SK-N-SH treated with all-trans-retinoic acid at 6 μM for 48 hours (cell line): ENCODE measurements at places on chromosomes 7 and 10.

GRCh38 chr7:57399251-57399940, 50.6 kb upstream of the ZNF716 start:
- ATAC-seq: no peak

- ATAC-seq: no peak
These were observed 731.2 kb downstream of the TNS3 start for GRCh38 chr7:46850563-46851330.

GRCh38 chr10:67971311-67971710, 86.9 kb downstream of the SIRT1 start:
- no peak for ATAC-seq

GRCh38 chr7:41054960-41055661, 647.8 kb downstream of the INHBA start:
- ATAC-seq: no peak

- ATAC-seq: peak; percentile 45
These were observed 22.4 kb upstream of the MNX1 start for GRCh38 chr7:157032644-157033482.

GRCh38 chr7:157845203-157845835, 508.5 kb downstream of the DNAJB6 start:
- no peak for ATAC-seq

DNA sequence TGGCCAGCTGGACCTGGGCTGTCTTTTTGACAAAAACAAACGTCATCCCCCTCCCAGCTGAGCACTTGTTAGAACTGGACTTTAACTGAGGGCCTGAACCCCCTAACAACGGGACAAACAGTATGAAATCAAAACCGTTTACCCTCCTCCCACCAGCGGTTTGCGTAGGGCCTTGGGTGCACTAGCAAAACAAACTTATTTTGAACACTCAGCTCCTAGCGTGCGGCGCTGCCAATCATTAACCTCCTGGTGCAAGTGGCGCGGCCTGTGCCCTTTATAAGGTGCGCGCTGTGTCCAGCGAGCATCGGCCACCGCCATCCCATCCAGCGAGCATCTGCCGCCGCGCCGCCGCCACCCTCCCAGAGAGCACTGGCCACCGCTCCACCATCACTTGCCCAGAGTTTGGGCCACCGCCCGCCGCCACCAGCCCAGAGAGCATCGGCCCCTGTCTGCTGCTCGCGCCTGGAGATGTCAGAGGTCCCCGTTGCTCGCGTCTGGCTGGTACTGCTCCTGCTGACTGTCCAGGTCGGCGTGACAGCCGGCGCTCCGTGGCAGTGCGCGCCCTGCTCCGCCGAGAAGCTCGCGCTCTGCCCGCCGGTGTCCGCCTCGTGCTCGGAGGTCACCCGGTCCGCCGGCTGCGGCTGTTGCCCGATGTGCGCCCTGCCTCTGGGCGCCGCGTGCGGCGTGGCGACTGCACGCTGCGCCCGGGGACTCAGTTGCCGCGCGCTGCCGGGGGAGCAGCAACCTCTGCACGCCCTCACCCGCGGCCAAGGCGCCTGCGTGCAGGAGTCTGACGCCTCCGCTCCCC, at the start of gene IGFBP1:
TSS of gene IGFBP1 (plus strand) at position 304 of the 808 bp plus-strand sequence. CDS start at position 469, 165 bp downstream.
- peak; percentile 78 for ATAC-seq

DNA sequence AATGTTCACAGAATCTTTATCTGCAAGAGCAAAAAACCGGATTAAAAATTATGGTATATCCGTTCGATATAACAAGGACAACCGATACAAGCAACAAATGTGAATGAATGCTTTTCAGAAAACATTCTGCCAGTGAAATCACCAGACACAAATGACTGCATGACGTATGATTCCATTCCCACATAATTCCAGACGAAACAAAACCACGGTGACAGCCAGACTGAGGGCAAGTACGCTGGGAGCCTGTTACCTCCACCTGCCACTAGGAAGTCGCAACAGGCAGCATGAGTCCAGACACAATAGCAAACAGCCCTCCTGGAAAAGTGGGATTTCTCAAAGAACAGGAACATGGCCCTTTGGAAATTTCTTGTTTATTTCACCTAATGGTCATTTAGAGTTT, 41.7 kb downstream of the MAD1L1 start:
- no peak for ATAC-seq

DNA sequence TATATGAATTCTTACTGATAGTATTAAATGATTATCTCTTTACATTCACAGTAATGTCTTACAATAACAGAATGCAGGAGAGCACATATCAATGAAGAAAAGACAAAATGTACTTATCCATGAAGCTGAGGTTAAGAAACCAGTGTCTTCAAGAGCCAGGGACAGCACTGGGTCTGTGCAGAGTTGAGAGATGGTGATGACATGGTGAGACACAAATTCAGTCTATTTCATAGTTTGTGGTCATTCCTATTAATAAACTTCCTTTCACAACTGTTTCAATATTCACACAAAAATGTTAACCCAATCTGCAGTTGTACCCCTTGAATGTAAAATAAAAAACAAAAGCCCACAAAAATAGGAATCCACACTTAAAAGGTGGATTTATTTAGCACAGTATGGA, 5.3 kb upstream of the MAGI2 start:
- ATAC-seq: no peak

GRCh38 chr7:80732630-80733029, 94.2 kb downstream of the CD36 start:
- no peak for ATAC-seq

DNA sequence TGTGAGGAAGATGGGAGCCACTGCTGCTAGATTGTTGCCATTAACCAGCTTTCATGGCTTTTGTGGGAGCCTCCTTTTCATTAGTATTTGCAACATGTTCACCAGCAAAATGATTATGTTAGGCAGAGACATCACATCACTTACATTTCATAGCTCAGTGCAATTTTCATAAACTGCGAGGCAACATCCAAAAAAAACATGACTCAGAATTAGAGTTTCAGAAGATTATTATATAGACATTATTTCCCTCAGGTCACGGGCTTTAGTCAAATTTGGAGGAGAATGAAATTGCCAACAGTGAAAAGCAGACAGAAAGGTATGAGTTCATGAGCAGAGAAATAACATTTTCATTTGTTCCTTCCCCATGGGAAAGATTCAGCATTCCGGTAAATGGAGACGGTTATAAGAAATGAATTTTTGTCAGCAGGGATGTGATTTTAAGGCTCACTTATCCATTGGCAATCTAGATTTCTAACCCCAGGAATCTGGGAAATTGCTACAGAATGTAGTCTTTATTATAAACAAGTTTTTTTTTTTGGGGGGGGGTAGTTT, 573.2 kb downstream of the AUTS2 start:
- no peak for ATAC-seq

GRCh38 chr7:98282703-98283102, 1.2 kb downstream of the BRI3 start:
- no peak for ATAC-seq

DNA sequence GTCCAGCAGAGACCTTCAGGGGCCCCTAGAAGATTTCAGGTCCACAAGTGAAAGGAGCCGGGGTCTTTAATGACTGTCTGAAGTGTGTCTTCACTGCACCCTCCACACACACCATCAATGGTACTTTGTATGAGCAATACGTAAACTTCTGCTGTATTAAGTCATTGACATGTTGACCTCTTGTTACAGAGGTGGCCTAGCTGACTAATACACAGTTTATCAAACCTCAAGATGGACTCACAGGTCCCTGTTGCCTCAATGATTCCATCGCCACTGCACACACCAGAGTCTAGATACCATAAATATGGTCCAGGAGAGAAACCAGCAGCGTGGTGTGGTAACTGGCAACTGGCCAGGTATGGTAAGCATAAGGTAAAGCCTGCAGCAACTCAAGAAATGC, 19.5 kb downstream of the KCNMA1 start:
- ATAC-seq: no peak

DNA sequence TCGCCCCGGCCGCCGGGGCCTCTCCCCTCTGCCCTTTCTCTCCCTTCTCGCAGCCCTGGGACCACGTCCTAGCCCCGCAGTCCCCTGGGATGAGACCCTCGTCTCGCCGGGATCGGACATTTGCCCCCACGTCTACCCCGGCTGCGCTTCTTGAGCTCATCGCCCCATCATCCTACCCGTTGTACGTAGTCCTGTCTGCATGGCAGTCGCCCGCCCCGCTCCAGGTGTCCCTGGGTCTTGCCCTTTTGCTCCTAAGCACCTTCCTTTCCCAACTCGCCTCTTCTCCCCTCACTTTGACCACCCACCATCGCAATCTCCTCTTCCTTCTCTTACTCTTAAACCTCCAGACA, 582 bp downstream of the TPST1 start:
- ATAC-seq: peak; percentile 37

GRCh38 chr10:19451937-19452336, 364.3 kb upstream of the PLXDC2 start:
- no peak for ATAC-seq

DNA sequence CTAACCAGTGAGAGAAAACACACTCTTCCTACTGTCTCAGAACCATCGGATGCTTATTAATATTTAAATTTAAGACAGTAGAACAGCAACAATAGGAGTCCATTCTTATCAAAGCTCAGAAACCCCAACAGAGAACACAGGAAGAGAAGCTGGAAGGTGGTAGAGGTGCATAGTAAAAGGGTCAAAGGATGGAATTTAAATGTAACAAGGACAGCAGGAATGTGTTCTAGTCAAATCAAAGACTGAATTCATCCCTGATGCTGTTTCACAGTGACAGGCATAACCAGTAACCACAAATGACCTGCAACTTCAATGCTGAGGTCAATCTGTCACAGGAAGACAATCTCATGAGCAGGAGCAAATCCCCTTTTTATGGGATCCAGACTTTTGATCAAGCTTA, 1259.7 kb downstream of the XPNPEP1 start:
- no peak for ATAC-seq

DNA sequence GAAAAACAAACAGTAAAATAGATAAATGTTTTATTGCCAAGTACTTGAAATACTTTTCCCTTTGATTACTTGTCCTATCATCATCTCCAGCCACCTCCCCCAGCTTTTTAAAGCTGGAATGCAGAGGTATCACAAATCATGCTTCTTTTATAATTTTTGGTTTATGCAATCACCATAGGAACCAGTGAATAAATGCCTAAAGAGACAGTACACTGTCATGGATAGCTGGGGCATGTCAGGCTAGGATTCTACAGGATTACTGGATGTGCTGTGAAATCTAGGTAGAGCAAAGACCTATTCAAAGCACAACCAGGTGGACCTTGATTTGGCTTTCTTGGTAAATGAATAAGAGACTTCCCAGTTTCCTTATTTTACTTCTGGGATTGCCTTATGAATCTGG, 158.6 kb downstream of the ELAPOR2 start:
- ATAC-seq: peak; percentile 32; the same call in 1 of the 3 replicates

- ATAC-seq: no peak; the same call in 2 of the 3 replicates
These were observed 78.6 kb upstream of the ARMC3 start for GRCh38 chr10:22849077-22849805.

- ATAC-seq: peak; percentile 97
These were observed 122.5 kb upstream of the ANKRD1 start for GRCh38 chr10:91043173-91043910.

GRCh38 chr7:99505324-99505662, 831 bp downstream of the ZKSCAN5 start:
- ATAC-seq: peak; percentile 4

- peak; percentile 56; the same call in 2 of the 3 replicates for ATAC-seq
These were observed 100.4 kb upstream of the DNAJC1 start for GRCh38 chr10:22103701-22104470.

GRCh38 chr10:131187274-131187673, 124.2 kb downstream of the TCERG1L start:
- no peak for ATAC-seq

- ATAC-seq: no peak
These were observed 6.9 kb downstream of the CDHR1 start for GRCh38 chr10:84201244-84201606.

DNA sequence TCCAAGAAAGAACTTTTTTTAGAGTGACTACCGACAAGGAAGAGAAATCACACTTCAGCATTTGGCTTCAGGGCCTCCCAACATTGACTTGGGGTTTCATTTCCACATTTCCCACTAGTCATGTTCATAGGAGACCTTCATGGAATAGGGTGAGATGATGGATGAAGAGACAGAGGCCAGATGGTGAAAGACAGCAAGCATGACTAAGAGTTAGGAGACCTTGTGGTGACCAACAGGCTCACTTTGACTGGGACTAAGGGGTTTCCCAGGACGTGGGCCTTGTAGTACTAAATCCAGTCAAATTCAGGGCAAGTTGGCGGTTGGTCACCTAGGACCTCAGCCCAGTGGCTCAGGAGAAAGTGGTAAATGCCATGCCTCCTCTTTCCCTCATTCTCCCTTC, 3.0 kb upstream of the GIMAP5 start:
- ATAC-seq: no peak

GRCh38 chr7:157506268-157506667, 169.5 kb downstream of the DNAJB6 start:
- no peak for ATAC-seq

DNA sequence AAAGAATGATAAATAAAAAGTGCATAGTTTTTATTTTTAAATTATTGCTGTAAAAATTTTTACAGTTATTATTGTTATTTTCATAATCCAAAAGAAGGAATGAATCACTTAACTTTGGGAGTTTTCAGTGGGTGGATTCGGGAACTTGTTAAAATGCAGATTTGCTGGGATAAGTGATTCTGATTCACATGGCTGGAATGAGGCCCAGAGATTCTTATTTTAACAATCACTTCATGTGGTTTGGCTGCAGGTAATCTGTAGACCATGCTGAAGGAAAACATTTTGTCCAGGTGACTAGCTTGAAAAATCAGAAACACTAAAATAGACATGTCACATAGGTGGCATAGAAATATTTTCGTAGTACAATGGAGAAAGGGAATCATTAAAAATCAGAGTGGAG, 13.9 kb downstream of the CROT start:
- no peak for ATAC-seq

- no peak for ATAC-seq
These were observed 603 bp downstream of the PAPOLB start for GRCh38 chr7:4861227-4861626.

DNA sequence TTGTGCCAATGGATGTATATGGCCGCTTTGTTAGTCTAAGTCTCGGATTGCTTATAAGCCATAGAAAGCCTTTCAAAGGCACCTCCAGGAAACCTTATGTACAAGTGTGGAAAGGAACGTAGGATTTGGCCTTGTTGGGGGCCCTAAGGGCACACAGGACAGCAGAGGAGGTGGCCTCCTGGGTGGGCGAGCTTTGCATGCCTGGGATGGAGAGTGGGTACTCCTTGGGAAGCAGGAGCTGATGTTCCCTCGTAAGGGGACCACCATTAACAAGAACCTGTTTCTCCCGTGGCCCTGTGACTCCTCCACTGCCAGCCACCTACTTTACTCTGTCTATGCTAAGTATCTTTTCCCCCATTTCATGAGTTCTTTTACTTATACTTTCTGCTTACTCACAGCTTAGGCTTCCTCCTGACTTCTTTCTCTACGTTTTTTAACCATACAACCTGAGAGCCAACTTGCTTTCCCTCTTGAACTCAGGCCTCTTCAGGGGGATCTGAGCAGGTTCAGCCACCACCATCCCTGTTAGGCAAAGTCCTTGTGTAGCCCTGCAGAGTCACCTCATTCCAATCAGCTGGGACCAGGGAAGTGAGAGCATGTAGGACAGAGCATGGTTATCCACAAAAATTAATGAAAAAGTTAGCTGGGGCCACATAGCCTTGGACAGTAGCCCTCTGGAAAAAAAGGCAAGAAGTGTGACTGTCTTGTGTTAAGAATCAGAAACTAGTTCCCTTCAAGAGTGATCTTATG, 118.9 kb downstream of the NEBL start:
- no peak for ATAC-seq
